ENCODE measurements at places on chromosomes 5 and 9.

DNA sequence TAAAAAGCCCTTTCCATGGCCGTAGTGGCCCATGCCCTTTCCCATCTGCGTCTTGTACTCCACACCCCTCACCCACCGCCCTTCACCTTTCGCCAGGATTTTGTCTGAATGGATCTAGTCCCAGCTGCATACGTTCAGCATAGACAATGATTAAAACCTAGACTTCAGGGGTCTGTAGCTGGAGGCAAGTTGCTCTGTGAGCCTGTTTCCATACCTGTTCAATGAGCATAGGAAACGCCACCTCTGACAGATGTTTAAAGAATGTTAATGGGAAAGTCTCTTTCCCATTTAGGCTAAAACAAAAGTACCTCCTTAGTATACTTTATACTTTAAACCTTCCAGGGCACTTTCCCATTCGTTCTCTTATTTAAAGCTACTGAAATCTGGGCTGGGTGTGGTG, 105.7 kb downstream of the SPRY4 start:
- no peak for DNase-seq

GRCh38 chr9:14066831-14067230, 247.1 kb downstream of the NFIB start:
- DNase-seq = no peak

GRCh38 chr9:130348341-130348740, 82.8 kb downstream of the HMCN2 start:
- no peak for DNase-seq

- no peak for DNase-seq
Observed at GRCh38 chr5:78286290-78286689, 8.2 kb downstream of the AP3B1 start.

DNA sequence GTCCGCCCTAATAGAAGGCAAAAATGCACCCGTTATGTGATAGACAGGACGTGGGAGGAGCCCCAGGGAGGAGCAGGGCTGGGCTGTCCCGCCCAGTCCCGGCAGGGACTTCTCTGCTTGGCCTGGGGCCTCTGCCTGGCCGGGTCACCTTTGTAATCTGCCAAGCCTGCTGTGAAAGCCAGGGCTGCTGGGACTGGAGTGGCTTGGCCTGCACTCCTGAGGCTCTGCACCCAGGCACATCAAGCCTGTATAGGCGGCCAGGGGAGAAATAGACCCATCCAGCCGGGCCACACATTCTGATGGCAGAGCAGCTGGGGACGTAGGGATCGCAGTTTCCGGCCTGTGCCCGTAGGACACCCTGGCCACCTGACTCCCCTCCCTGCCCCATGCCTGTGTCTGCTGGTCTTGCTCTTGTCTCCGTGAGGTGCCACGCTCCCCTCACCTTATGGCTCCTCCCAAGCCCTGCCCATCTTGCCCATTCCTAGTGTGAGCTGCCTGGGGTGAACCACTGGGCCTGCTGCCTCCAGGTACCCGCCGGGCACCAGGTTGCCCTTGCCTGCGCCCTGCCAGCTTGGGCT, 28.1 kb downstream of the DYNC2I2 start:
- DNase-seq = no peak

- no peak for DNase-seq
Observed at GRCh38 chr5:14185326-14186058, 42.4 kb downstream of the TRIO start.

DNA sequence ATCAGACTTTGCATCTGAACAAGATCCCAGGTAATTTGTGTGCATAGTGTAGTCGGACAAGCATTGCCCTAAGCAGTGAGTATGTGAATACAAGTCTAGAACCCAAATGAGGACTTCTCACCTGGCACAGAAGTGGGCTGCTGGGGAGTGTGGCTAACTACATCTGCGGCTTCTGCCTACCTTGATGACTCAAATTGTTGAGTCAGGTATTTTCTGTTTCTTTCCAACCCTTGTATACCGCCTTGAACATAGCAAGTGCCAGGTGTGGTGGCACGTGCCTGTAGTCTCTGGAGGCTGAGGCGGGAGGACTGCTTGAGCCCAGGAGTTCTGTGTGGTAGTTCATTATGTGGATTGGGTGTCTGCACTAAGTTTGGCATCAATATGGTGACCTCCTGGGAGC, 7.9 kb upstream of the JADE2 start:
- DNase-seq = no peak

DNA sequence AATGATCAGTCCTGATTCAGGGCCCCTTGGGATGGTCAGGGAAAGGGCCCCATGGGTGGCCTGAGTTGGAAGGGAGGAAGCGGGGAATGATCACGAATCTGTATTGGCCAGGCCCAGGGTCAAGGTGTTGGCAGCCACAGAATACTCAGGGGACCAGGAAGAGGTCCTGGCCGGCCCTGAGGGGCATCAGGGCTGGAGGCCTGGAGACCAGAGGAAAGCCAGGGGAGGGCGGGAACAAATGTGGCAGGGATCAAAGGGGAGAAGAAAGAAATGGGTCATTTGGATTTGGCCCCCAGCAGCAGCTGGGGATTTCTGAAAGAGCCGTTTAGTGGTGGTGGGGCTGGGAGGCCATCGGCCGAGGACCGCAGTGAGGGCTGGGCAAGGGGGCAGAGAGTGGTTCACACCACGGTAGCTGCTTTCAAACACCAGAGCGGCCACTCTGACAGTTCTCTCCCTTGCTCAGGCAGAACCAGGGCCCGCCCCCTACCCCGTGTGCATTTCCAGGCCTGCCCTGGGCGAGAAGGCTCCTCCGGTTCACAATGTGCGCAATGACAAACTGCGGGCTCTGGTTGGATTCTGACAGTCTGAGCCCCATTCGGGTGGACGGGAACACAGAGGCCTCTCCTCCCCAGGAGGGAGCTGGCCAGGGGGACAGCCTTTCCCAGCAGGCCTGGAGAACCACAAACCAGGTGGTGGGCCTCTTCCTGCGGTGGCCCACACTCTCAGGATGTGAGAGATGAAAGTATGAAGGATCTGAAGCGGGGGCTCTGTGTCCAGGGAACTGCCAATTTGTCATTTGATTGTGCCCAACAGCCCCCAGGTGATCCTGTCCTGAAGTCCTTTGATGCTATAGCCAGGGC, 220.3 kb upstream of the IER5L start:
- no peak for DNase-seq

DNA sequence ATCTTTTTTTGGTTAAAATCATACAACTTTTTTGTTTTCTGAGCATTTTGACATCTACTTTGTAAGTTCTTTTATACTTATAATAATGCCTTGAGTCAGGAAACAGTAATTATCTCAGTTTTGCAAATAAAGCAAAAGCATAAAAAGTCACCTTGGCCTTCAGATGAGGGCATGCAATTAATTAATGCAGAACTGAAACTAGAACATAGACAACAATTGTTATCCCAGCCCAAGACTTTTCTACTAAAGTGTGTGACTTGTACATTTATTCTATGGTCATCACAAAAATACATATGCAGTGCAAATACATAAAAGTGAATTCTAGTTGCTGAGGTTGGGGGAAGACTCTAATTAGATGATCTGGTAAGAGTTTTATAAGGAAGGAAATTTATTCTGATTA, 179.9 kb downstream of the ST8SIA4 start:
- DNase-seq = no peak

DNA sequence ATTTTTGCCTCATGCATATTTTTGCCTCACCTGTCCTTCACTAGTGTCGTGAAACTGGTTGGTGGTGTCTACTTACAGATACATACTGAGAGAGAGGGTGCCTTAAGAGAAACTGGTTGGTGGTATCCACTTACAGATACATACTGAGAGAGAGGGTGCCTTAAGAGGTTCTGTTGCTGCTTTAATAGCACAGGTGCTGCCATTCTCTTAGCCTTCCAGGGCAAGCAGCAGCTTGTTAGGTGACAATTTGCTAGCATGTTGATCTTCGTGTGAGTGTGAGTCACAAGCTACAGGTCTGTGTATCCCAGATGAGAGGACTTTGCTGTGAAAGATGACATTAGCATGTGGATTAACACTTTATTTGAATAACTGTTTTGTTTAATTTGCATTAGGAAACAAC, 1.4 kb downstream of the PTTG1 start:
- DNase-seq = no peak

DNA sequence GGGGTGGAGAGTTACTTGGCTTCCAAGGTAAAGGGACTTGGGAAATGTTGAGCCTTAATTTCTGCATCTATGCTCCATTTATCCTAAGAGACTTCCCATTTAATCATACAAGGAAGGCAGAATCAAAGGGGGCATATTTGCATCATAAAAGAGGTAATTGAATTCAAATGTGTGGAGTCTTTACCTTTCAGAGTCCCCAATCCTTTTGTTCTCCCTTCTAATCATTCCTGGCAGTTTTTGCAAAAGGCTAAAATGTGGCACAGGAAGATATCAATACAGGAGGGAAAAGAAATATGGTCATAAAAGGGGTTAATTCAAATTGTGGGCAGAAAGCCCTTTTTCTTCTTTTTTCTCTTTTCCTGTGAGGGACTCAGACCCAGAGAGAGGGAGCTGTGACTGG, 69.5 kb downstream of the SFXN1 start:
- DNase-seq = no peak

GRCh38 chr5:10654566-10654965, 90.7 kb downstream of the ANKRD33B start:
- DNase-seq = no peak

GRCh38 chr9:78187763-78188484, 48.0 kb upstream of the CEP78 start:
- no peak for DNase-seq

DNA sequence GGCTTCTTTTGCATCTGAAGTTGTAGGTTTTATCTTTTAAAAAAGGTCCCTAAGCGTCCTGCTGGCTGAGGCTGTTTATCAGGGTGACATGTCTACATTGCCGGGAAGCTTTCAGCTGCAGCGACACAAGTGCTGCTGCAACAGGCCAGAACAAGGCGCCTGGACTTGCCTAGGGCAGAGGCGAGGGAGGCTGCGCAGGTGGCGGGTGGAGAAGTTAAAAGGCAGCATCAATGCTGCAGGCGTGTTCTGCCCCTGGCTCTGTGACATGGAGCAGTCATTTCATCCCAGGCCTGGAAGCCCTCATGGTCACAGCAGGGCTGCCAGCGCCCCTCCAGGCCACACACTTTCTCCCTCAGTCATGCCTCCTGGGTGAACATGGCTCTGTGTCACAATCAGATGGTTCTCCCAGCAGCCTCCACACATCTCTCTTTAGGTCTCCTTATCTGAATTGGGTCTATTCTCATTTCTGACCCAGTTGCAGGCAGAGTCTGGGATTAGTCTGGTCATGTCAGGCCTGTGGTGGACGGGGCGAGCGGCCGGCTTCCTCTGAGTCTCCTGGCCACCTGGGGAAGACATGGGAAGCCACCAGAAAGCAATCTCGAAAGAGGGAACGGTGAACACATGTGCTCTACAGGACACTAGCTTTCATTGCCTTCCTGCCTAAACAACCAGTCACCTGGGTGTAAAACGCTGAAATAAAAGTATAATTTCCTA, 41.3 kb downstream of the IRX2 start:
- no peak for DNase-seq

DNA sequence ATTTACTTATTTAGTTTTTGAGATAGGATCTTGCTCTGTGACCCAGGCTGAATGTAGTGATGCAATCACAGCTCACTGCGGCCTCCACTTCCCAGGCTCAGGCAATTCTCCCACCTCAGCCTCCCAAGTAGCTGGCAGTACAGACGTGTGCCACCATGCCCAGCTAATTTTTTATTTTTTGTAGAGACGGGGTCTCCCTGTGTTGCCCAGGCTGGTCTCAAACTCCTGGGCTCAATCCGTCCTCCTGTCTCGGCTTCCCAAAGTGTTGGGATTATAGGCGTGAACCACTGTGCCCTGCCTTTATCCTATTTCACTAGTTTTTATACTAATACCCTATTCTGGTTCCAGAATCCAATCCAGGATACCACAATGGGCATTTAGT, 6.8 kb downstream of the RPS14 start:
- DNase-seq = no peak

DNA sequence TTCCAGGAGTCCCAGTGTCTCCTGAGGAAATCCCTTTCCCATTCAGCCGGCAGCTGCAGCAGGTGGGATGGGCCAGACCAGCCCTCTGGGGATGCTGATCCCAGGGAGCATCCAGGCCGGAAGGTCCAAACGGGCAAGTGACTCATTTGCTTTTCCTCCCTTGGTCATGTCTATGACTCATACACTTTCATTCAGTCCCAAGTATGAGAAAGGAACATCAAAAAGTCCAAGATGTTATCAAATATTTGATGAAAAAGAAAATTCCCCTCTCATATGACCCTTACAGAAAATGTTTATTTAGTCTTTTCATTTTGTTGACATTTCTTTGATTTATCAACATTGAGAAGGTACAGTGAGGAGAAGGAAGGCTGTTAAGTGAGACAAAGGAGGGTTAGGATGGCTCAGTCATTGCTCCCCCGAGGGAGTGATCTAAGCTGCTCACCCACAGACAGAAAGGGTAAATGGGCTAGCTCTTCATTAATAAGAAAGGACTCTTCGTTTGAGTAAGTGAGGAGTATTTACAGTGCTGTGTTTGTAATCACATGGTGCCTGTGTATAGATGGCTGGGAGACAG, 117.6 kb upstream of the ANKRD55 start:
- DNase-seq = no peak

- DNase-seq = no peak
Observed at GRCh38 chr9:106956971-106957370, 94.0 kb downstream of the ZNF462 start.

GRCh38 chr5:175422058-175422457, 21.9 kb downstream of the DRD1 start:
- DNase-seq = no peak

- no peak for DNase-seq
Observed at GRCh38 chr9:112404508-112404932, 24.6 kb downstream of the HSDL2 start.

DNA sequence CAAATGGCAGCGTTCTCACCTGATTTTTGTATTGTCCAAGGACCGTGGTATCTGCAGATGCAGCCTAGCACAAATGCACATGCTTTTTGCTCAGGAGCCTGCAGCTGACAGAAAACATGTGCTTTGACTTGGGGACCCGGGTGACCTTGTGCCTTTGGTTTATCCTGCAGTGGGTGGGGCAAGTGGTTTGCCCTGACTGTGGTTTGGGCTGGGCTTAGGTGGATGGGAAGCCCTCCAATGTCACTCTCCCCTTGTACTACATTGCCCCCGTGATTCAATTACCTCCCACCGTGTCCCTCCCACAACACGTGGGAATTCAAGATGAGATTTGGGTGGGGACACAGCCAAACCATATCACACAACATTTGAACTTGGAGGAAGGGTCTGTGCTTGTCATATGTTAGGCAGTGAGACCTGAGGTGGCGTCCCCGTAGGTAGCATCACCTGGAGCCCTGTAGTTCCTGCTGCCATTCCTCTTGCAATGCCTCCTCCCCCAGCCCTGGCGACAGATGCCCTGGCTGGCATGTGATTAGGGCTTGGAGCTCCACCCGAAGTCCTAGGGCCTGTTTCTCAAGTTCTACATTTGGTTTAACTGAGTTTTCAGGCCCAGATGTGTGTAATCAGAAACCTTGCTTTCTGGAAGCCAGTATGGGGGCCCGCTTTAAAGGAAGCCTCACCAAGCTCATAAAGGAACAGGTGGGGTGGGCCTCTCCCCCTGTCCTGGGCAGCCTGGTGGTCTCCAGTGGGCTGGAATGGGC, 2.1 kb downstream of the ANKRD33B start:
- no peak for DNase-seq

DNA sequence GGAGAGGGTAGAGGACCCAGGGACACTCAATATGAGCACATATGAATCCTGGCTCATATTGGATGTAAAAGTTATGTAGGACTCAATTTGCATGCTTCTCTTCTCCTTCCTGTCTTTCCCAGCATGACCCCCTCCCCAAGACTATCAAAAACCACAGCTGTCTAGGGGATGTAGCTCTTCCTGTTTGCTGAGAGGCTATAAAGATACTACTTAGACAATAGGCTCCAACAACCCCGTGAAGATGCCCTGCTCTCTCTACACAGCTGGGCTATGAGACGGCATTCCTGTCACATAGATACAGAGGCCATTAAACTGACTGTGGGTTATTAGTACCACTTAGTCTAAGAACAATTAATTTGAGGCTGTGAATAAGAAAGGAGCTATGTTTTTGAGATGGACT, 56.5 kb upstream of the PCSK1 start:
- DNase-seq = no peak
